NCI-H446 treated with DMSO at 0.1 percent for 48 hours (cell line): ENCODE measurements at places on chromosomes 1 and 21.
A peak's percentile ranks its signal among the peaks of the same experiment; 100 is the strongest.

DNA sequence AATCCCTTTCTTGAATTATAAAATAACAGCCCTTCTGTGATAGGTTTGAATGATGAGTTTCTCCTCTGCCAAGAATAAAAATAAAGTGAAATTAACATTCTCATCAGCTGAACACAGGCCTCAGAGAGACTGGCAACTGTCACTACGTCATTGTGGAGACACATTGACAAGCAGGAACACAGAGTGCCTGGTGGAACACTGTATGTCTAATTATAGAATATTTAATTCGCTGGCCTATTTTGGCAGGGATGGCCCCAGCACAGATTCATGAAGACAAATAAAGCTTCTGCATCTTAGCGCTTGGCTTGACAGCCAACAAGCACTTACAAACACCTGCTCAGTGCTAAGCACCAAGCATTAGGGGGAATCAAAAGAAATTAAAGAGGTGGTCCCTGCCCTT lies 52.0 kb upstream of the SMYD2 start:
- peak; percentile 74 for DNase-seq

DNA sequence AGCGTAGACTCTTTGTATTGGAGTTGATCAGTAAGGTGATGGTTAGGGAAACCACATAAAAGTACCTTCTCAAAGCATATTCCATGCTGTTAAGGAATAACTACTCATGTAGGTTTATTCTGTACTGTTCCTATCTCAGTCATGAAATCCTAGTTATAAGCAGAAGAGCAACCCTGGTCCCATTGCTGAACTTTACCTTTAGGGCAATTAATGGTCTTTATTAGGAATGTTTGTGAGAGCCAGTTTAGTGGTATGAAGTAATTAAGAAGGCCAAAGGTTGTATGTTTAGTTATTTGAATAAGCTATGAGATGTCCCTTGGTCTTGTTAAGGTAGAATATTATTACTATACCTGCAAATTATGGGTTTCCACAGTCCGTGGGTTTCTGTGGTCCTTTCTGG lies 44.0 kb downstream of the ACP6 start:
- DNase-seq, result no peak

GRCh38 chr1:204065174-204065985 lies 7.5 kb upstream of the SOX13 start:
- no peak for DNase-seq

DNA sequence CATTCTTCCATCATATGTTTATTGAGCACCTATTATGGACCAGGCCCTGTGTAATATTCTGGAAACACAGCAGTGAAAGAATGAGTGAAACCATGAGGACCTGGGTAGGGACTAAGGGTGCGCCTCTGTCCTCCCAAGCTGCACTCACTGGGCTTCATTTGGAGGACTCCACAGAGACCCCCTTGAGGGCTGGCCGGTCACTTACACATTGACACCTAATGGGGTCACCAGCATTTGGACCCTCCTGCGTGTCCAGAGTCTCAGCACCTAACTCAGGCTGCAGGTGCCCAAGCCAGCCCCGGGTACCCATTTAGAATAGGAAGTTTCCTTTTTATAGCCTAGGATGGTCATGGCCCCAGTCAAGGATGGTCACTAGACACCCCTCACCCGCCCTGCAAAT lies 2.8 kb upstream of the FNDC5 start:
- DNase-seq, result no peak

DNA sequence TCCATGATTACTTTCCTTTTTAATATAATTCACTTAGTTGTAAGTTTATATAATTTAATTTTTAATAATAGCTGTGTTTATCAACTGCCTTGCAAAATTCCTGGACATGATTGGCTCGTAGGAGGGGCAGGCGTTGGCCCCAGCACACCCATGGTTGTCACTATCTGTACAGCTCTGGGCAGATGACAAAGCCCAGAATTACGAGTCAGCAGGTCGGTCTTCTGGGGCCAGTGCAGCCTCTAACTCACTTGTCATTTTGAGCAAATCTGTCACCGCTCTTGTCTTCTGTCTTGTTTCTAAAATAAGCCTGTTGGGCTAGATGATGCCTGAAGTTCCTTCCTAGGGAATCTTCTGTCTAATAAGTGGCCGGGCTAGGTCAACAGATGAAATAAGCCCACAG lies 21.4 kb upstream of the LRRC38 start:
- no peak for DNase-seq

- no peak for DNase-seq
Measured at GRCh38 chr1:3481046-3481445, 26.6 kb downstream of the ARHGEF16 start.

DNA sequence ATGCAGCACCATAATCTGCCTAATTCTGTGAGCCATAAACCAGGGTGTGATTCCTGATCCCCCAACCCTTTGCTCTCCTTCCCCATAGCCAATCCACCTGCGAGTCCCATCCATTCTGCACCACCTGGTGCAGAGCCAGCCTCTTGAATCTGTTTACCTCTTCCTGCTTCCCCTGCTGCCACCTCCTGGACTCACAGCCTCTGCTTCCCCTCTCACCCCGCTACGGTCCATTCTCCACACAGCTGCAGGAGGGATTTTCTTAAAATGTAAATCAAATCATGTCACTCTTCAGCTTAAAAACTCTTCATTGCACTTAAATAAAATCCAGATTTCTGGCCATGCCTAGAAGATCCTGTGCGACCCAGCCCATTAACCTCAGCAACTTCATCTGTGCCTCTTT lies 186.7 kb downstream of the FOXD2 start:
- DNase-seq, result no peak

- no peak for DNase-seq
Measured at GRCh38 chr1:31122101-31122735, 56.7 kb upstream of the PUM1 start.

DNA sequence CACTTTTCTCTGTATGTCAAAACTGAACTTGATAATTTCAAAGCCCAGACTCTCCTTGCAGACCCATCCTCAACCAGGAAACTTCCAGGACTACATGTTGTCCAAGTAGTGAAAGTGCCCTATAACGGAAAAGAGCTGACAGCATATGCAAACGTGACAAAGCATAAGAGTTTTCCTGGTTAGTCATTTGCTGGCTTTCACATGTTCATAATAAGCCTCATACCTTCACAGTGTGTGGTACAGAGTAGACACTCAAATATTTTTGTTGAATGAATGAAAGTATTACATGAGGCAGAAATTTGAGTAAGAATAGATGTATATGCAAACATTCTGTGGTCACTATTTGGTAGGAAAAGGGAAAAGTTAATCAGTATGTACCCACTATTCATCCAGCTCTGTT lies 473.3 kb downstream of the MRPL39 start:
- DNase-seq, result no peak

GRCh38 chr1:237470712-237471338 lies 419.9 kb downstream of the ZP4 start:
- DNase-seq, result peak; percentile 68

GRCh38 chr1:156746728-156747631 lies 4.5 kb downstream of the HDGF start:
- peak; percentile 43 for DNase-seq

- peak; percentile 28 for DNase-seq
Measured at GRCh38 chr1:214439352-214440119, 111.9 kb downstream of the PTPN14 start.

DNA sequence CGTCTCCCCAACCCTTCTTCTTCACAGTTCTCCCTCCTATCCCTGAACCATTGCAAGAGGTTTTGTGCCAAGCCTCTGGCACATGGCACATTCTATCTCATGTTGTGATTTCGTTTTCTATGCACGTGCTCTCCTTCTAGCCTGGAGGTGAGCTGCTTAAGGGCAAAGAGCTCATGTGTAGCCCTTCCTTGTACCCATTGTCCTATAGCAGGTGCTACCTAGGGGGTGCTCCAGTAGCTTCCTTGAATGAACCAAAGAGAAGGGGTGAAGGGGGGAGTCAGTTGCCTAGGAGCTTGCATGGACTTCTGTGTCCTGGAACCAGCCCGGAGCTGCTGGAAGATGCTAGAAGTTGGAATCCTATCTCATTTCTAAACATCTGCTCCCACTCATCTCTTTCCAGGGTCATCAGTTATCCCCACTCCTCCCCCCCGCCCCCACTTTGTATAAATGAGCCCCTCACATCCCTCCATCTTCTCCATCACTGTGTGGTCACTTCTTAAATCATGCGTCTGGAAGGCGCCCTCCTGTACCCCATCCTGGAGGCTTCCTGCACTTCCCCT lies 535 bp upstream of the DISC1 start:
- DNase-seq, result no peak

GRCh38 chr1:31397360-31398095 lies 15.5 kb upstream of the SERINC2 start:
- DNase-seq, result no peak

DNA sequence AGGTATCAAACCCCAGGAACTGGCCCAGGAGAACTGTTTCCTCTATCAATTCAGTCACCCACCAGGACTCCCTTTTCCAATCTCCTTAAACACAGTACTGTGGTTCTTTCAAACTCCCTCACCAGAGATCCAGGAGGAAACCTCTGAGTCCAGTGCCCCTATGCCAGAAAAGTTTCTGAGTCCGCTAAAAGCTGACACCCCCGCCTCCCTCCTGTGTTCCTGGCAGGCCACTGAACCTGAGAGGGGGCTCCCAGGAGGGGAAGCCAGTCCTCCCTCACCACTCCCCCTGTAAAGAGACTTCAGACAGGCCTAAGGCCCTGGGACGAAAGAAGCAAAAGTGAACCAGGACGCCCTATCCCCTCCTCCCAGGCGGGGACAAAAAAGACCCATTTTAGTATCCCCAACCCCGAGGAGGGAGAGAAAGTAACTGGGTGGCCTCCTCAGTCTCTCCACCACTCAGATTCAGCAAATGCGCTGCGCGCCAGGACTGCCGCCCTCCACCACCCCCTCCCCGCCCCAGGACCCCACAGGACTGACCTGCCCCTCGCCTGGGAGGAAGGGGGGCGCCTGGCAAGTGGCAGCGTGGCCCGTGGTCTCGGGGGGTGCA lies 624 bp downstream of the SLC41A1 start:
- DNase-seq, result no peak

- no peak for DNase-seq
Measured at GRCh38 chr1:220876511-220877376, 2.5 kb upstream of the HLX start.
